Cardiac atrium fibroblast (primary cell): ENCODE measurements at places on chromosomes 13 and 19. TPM values are rescaled to one million over a fixed set of nuclear protein-coding genes. Genes with fewer than 3 reads are reported as not detected.

The NMRK2 gene
- not detected in 2 replicates for total RNA-seq

The PSG5 gene
- 0.18 TPM in 1 of 2 replicates, not detected in the other for total RNA-seq

The CGB5 gene
- not detected in 2 replicates for total RNA-seq

The SAMD4B gene
- 45.1 and 55.7 TPM in 2 replicates for total RNA-seq

The TMPRSS9 gene
- not detected in 2 replicates for total RNA-seq

The GFY gene
- total RNA-seq, result not detected in 2 replicates

The PROZ gene
- not detected in 2 replicates for total RNA-seq

The DZIP1 gene
- 18.1 and 21.7 TPM in 2 replicates for total RNA-seq

The ZNF426 gene
- total RNA-seq, result 7.4 and 14.4 TPM in 2 replicates

The CD22 gene
- not detected in 2 replicates for total RNA-seq

The CBY2 gene
- total RNA-seq, result not detected in 2 replicates

The GIPR gene
- under 0.01 and 0.49 TPM in 2 replicates for total RNA-seq

The CD177 gene
- total RNA-seq, result not detected in 2 replicates

The GNA15 gene
- not detected in 2 replicates for total RNA-seq

The ZNF304 gene
- total RNA-seq, result 5.0 and 8.7 TPM in 2 replicates

The ZNF701 gene
- 8.3 and 13.4 TPM in 2 replicates for total RNA-seq

The CLEC17A gene
- total RNA-seq, result not detected in 2 replicates

The CYP2A6 gene
- not detected in 2 replicates for total RNA-seq

The EDDM13 gene
- not detected in 2 replicates for total RNA-seq

The ZNF470 gene
- total RNA-seq, result 4.9 and 5.4 TPM in 2 replicates

The KLF2 gene
- total RNA-seq, result 11.8 and 33.9 TPM in 2 replicates

The FOSB gene
- 19.0 and 81.4 TPM in 2 replicates for total RNA-seq

The CD79A gene
- not detected in 2 replicates for total RNA-seq

The RCBTB1 gene
- 7.2 and 9.9 TPM in 2 replicates for total RNA-seq

The CRX gene
- total RNA-seq, result not detected in 2 replicates

The CNN1 gene
- total RNA-seq, result 3.2 and 3.6 TPM in 2 replicates

The ZNF99 gene
- not detected in 2 replicates for total RNA-seq

The LILRA2 gene
- not detected in 2 replicates for total RNA-seq

The KCNN4 gene
- total RNA-seq, result not detected in 2 replicates

The MISP3 gene
- 0.65 TPM in 1 of 2 replicates, not detected in the other for total RNA-seq

The CRLF1 gene
- 309 and 313 TPM in 2 replicates for total RNA-seq

The ICAM5 gene
- total RNA-seq, result 4.5 and 6.9 TPM in 2 replicates

The ZNF541 gene
- total RNA-seq, result under 0.01 and 1.1 TPM in 2 replicates

The HNRNPL gene
- 179 and 198 TPM in 2 replicates for total RNA-seq
